T-helper 1 cell (primary cell): ENCODE measurements at places on chromosomes 5 and 9.

DNA sequence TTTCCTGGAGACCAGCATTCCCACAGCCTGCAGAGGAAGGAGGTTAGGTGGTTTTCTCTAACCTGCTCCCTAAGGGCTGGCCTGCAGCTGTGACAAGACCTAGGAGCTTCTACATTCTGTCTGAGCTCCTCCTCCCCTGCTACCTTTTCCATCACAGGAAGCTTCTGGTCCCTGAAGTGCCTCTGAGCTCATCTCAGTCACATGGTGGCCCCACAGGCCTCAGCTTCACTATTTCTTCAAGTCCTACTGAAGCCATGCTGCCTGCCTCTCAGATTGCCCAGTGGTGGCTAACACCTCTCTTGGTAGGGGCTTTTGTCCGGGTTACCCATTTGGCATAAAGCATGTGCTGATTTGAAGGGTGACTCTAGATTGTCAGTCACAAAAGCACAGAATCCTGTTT lies 259.4 kb downstream of the CRB2 start:
- no peak for DNase-seq

GRCh38 chr9:16668734-16669295 lies 201.7 kb downstream of the BNC2 start:
- DNase-seq, result no peak

DNA sequence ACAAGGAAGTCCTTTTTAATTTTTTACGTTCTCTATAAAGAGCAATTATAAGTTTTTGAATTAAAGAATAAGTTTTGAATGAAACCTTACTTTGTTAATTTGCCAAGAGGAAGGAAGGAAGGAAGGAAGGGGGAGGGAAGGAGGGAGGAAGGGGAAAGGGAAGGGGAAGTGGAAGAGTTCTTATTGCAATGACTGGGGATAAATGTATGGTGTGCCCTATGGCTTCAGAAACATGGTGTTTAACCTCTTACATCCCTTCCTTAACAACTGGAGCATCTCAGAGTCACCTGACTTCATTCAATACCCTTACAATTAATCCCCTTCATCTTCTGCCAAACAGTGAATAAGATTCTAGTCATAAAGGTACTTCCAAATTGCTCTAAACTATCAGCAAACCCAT lies 16.0 kb downstream of the CEMIP2 start:
- no peak for DNase-seq

DNA sequence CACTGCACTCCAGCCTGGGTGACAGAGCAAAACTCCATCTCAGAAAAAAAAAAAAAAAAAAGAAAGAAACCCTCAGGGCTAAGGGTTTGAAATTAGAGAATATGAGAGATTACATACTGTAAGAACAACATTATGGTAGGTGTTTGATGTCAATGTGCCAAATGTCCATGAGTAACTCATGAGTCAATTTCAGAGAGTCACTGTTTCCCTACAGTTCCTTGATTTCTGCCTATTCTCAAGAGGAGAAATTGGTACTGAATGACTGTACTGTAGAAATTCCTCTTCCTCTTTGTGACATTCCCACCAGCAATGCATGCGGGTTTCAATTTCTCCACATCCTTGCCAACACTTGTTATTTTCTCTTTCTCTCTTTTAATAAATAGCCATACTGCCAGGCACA lies 35.2 kb downstream of the MARVELD2 start:
- DNase-seq, result no peak

DNA sequence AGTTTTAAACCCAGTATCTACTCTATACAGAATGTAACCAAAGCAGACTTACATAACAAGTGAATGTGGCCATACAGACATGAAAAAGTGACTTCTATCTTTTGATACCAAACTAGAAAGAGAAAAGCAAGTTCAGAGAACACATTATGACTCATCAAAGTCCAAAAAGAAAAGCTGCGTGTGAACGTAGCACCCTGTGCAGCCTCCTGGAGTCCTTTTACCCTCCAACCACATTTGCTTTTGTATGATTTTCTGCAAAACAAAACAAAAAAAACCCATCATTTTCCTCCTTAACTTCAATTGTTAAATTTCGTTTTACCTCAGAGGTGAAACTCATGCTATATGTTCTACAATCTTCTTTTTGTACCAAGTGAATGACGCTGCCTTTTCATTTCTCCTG lies 2.8 kb upstream of the SMARCA2 start:
- no peak for DNase-seq

DNA sequence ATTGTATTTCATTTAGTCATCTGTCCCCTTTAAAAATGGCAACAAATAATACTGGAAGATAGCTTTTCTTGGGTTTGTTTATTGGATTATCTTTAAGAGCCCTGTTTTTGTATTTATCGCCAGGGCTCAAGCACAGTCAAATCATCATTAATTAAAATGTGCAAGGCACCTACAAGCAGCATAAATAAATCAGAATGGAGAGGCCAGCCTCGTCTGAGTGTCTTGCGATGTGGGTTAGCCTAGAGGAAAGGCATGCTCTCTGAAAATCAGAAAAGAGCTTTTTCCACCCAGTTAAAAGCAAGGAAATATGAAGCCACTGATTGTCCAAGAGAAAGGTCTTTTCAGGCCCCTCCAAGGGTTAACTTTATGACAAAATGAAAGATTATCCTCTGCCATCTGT lies 31.8 kb downstream of the ZFAND5 start:
- DNase-seq, result no peak

DNA sequence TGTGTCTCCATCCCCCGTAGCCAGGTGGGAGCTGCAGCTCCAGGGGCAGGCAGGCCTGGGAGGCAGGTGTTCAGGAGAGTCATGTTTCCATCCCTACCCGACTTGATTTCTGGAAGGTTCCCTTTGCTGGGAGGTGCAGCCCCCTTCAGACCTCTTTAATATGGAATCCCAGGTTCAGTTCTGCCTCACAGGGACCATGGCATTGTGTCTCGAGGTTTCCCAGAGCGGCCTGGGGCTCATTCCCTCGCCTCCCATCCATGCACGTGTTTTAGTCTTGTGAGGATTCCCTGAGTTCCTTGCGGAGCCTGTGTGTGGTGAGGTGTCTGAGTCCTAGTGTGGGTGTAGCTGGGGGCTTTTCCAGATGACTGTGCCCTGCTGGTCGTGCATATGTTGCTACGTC lies 16.5 kb upstream of the AHRR start:
- DNase-seq, result no peak

DNA sequence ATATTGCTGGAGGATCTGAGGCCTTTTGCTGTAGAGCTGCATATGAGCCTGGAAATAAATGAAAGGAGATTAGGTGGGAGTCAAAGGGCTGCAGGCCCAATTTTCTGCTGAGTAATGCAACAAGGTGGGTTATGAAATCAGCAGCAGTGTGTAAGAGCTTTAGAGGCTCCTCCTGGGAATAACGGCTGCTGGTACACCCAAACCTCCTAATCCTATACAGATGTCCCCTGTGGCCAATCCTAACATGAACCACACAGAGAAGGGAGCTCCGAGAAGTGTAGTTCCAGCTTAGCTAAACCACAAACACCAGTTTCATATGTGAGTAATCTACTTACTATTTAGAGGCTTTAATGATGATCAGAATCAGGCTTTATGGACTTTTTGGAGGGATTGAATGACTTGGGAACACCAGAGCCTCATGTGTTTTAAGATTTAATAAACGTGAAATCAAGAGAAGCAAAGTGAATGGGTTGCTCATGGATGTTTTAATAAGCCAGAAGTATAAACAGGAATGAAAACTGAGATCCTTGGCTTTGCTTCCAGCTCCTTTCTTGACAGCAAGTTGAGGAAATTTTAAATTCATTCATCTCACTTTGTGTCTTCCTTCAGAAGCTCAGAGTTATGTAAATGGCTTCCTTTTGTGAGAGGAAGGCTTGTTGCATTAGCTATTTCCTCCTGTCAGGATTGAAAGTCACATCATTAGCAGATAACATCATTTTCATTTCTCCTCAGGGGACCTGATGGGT lies 437.5 kb downstream of the TMEM232 start:
- DNase-seq, result no peak

GRCh38 chr9:96554326-96554725 lies 65.3 kb downstream of the CDC14B start:
- DNase-seq, result no peak

DNA sequence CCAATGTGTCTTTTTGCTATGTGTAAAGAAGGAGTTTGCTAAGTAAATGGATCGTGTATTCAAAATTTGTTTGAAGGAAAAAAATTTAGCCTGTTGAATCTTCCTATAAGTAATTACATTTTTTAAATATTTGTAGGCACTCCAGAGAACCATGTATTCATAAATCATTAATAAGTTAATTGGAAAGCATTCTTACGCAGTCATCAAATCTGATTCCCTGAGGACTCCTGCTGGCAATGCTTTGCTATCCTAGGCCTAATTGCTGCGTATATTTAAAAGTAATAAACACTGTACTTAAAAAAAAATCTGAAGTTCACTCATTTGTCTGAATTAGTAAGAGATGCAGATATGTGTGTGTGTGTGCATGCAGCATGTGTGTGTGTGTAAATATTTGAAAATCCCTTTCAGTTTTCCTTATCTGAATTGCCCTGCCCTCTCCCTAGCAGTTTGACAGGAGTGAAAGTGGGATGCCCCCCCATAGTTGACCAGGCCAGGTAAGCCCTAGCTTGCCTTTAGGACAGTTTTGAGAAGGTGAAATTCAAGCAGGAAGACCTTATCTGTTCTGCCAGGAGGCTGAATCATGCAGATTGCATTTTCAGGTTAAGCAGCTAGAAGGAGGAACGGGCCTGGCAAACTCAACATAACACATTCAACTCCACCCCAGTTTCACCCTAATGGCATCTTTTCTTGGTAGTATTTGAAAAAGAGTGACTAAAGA lies 81.2 kb upstream of the DNAH5 start:
- DNase-seq, result no peak

GRCh38 chr5:136853971-136854370 lies 488.6 kb upstream of the TRPC7 start:
- DNase-seq, result no peak

- DNase-seq, result no peak
Observed at GRCh38 chr9:137198051-137198901, 2.3 kb downstream of the TPRN start.
